ENCODE measurements at places on chromosomes 4 and X.

- no peak for DNase-seq
These were observed 18.8 kb upstream of the METAP1 start for GRCh38 chr4:98976716-98977115.

GRCh38 chr4:47013373-47013772 lies 18.0 kb upstream of the GABRB1 start:
- no peak for DNase-seq

DNA sequence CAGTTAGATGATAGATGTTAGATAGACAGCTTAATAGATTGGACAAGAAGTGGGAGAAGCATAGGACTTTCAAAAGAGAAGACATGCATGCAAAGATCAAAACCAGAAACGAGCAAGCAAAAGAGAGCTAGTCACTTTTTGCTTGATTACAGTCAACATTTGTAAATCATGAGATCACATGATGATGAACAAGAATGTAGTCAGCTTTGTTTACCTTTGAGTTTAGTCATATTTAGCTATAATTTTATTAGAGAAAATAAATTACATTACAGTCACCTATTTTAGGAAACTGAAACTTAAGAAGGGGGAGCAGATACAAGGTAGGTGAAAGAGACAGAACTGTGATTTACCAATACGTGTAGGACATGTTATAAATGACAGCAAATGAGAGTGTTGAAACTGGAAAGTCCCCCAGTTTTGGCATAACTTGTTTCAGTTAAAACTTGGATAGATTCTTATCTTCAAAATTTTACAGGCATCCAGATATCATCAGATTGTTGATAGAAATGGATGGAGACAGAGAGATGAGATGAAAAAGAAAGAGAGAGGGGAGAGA lies 1083.1 kb upstream of the PCDH10 start:
- no peak for DNase-seq

DNA sequence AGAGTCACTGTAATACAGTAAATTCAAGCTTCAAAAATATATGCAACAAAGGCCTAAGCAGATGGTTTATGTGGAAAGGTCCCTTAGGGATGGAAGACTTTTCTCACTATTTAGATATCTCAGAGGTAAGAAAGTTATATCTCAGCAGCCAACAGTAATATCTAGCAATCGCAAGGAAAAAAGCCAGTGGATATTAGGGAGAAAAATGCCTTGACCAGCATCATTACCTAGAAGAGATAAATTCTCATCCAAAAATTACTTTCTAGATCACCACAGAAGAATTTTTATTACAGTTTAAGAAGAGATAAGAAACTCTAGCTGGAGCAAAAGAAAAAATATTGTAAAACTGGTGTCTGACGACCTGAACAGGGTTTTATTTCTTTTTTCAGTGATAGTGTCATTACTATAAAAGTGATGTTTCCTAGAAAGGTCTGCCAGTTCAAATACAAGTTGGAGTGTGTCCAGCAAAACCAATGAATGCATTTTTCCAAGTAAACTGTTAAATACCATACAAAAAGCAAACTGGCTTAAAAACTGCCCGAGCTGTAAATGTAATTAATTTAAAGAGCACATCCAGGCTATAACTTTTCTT lies 100.0 kb downstream of the ATP11C start:
- DNase-seq = no peak

- DNase-seq = no peak
These were observed 82.7 kb downstream of the TENM3 start for GRCh38 chr4:182325848-182326255.

GRCh38 chr4:48484494-48485168 lies 1.5 kb downstream of the SLC10A4 start:
- no peak for DNase-seq

DNA sequence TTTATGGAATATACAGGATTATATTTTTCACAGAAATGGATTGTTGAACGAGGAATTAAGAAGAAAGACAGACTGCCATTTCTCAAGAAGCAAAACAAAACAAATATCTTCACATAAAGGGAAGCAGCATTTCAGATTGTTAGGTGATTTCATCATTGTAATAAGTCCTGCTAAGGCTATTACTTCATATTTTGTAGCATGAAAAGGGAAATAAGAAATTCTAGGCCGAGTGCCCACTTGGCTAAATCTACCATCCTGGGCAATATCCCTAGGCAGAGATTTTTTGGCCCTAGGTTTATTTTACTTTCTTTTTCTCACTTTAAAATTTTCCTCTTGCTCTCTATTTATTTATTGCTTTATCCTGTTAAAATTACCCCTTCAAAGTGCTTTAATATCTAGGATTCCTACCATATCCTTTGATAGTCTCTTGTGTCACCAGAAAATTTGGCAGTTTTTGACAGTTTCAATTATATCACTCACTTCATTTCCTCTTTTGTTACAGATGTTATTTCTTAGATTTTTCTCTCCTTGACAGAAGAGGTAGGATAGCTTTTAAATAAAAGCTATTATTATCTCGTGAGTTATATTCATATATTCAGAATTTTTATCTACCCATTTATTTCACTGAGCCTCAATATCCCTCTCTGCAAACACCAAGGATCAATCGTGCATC lies 142.3 kb downstream of the PDGFC start:
- DNase-seq = peak; percentile 92

DNA sequence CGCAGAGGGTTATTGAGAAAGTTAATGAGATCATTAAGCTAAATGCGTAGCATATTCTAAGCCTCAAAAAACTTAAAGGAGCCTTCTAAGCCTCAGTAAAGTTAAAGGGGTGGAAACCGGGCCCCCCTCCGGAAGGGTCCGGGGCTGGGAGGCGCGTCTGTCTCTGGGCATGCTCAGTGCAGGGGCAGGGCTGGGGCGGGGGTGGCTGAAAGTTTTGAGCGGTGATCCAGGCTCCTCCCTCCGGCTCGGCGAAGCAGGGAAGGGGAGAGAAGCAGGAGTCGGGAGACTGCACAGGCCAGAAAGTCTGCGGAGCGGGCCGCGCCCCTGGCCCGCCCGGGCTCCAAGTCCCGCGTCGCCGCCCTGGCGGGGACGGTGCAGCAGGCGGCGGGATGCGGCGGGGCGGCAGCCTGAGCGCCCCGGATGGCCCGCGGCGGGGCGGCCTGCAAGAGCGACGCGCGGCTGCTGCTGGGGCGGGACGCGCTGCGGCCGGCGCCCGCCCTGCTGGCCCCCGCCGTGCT lies at the start of gene EVC:
EVC (plus strand) TSS at position 241 of the 518 bp plus-strand sequence; CDS start at position 421, 180 bp downstream.
- peak; percentile 15 for DNase-seq

DNA sequence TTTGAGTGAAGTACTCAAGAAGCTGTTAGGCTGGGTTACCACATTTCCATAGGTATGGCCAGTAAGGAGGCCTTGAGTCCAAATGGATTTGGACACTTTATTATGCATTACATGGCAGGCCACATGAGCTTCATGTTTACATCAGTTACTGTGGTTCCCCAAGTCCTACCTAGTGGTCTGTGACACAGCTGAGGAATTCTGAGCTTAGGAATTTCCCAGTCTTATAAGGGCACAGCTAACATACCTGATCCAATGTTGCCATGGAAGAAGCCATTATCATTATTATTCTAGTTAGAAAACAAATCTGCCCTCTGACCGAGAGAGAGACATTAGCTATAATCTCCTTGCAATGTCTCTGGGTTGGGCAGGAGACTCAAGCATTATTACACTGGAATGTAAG lies 174.4 kb upstream of the NUDT10 start:
- no peak for DNase-seq

DNA sequence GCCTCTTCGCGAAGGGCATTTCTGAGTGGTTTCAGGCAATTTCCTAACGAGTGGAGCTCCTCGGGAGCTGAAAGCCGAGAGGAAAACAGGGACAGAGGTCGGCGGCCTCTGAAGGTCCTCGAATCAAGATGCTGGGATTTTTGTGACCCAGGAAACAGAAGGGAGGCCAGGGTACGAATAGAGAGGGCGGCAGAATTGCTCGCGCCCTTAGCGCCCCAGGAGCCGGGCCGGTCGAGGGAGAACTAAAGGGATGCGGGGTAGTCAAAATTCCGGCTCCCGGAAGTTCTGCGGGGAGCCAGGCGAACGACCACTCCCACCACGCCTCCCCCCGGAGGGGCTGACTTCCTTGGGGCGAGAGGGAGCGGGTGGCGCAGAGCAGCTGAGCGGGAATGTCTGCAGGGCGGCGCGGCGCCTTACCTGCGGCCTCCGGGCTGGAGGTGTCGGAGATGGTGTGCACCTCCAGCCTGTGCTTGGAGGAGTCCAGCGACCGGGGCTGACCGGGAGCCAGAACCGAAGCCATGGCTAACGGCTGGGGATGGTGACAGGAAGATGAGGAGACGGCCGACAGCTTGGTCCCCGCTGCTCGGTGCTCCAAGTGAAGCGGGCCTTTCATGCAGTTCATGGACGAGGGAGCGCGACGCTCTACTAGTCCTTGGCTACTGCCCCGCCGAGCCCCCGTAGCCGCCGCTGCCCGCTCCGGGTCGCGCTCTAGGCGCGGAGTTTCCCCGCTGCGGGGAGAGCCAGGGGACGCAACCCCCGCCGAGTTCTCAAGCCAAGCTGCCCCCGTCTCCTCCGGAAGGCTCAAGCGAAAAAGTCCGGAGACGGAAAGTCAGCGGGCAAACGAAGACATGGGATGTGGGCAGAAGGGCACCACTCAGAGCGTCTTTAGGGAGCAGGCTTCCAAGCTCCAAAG lies 782 bp downstream of the PITX2 start:
- no peak for DNase-seq

DNA sequence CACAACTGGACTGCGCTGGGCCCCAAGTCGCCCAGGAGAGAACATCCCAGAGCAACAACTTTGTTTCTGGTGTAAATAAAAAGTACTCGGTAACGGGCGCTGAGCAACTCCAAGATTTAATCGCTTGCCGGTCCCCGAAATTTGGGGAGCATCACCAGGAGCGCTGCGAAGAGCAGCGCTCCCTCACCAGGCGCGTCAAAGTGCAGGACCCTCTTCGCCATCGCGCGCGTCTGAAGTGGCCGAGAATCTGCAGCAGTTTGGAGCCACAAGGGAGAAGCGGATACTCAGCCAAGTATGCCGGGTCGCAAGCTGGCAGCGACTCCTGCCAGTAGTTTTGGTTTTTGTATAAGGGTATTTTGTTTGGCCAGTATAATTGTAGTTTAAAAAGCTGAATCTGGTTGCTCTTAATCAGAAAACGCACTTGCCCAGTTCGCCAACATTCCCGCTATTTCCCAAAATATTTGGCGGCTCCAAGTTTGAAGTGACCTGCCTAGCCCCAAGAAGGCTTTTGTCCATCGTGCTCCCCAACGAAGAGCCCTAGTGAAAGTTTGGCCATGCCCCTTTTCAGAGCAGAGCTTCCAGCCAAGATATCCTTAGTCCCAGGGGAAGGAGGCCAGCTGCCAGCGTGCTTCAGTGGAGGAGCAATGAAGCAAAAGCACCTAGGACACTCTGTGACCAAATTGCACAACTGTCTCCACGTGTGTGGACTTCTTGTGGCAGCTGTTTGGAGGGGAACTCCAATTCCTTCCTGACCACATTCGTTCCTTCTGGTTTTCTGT lies 557 bp upstream of the KDR start:
- no peak for DNase-seq

DNA sequence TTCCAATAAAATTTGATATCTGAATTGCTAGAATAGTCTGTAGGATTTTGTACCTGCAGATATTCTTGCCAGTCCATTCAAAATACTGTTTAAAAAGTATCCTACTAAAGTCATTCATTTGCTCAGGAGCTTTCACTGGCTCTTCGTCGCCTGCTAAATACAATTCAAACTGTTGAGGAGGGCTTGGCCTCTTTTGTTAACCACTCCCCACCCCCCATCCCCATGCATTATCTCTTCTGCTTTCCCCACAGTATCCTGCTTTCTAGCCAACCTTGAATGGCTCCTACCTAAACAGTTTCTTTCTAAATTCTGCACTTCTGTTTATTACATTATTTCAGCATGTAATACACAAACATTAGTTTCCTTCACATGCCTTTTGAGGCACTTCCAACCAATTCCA lies 230.8 kb downstream of the CPE start:
- no peak for DNase-seq

GRCh38 chrX:23373129-23373804 lies 38.6 kb downstream of the PTCHD1 start:
- DNase-seq = peak; percentile 2

DNA sequence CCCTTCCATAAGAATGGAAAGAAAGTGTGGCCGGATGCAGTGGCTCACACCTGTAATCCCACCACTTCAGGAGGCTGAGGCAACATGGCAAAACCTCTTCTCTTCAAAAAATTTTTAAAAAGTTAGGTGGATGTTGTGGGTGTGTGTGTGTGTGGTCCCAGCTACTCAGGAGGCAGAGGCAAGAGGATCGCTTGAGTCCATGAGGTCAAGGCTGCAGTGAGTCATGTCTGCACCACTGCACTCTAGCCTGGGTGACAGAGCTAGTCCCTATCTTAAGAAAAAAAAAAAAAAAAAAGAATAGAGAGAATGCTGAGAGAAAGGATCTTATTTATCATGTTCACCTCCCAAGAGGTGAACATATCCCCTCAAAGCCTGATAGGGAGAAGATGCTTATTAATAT lies 492.1 kb upstream of the SMIM31 start:
- DNase-seq = no peak

- DNase-seq = no peak
These were observed 28.9 kb upstream of the CHRNA9 start for GRCh38 chr4:40306226-40306625.

GRCh38 chrX:77528034-77528433 lies 80.8 kb downstream of the FGF16 start:
- no peak for DNase-seq

- no peak for DNase-seq
These were observed 100.5 kb downstream of the PTCHD1 start for GRCh38 chrX:23435108-23435507.

DNA sequence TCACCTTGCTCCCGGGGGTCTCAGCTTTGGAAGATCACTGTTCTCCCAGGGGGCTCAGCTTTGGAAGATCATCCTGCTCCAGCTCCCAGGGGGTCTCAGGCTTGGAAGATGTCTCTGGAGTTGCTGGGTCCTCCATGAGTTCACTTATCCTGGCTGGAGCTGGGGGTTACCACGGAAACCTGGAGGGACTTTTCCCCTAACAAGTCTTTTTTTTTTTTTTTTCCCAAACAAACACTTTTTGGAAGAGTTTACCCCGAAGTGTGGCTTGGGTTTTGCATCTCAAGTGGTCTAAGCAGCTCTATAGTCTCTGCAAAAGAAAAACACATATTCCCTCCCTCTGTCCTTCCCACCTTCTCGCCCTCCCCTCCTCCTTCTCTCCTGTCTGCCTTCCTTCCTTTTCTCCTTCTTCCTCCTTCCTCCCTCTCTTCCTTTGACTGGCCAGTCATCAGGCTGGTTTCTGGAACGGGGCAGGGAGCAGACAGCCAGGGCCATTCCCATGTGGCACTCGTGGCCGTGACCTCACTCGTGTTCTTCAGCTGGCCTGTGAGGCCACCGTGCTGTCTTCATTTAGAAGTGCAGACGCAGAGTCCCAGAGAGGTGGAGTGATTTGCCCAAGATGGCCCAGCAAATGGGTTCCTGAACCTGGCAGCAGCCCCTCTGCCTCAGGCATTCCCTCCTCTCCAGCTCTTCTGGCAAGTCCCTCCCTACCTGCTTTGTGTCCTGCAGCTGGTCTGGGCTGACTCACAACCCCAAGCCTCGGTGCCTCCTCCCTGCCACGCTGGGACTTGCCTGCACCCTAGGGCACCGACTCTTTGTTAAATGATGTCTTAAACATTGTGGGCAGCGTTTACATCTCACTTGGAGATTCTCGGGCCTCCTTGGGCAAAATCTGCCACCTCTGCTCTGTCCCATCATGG lies 25.9 kb upstream of the HMX1 start:
- no peak for DNase-seq

All from inflammatory macrophage treated with lipopolysaccharide for 4 hours (primary cell).